ENCODE measurements at places on chromosomes 1 and 21.
A peak's percentile ranks its signal among the peaks of the same experiment; 100 is the strongest.

DNA sequence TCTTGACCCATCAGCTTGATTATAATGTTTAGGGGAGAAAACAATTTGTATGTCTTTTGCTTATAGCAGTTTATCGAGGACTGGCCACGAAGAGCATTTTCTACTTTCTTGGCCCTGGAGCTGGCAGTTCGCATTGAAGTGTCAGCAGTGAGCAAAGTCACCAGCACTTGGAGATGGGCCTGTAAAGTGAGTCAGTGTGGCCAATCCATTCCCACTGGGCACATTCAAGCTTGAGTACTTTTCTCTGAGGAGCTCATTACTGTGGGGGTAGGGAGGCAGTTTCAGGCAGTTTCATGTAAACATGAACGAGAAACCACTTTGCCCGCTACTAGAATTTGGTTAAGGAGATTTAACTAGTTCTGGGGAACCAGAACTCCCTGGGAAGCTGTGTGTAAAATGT, 164.8 kb downstream of the PRDM2 start:
- DNase-seq = no peak

DNA sequence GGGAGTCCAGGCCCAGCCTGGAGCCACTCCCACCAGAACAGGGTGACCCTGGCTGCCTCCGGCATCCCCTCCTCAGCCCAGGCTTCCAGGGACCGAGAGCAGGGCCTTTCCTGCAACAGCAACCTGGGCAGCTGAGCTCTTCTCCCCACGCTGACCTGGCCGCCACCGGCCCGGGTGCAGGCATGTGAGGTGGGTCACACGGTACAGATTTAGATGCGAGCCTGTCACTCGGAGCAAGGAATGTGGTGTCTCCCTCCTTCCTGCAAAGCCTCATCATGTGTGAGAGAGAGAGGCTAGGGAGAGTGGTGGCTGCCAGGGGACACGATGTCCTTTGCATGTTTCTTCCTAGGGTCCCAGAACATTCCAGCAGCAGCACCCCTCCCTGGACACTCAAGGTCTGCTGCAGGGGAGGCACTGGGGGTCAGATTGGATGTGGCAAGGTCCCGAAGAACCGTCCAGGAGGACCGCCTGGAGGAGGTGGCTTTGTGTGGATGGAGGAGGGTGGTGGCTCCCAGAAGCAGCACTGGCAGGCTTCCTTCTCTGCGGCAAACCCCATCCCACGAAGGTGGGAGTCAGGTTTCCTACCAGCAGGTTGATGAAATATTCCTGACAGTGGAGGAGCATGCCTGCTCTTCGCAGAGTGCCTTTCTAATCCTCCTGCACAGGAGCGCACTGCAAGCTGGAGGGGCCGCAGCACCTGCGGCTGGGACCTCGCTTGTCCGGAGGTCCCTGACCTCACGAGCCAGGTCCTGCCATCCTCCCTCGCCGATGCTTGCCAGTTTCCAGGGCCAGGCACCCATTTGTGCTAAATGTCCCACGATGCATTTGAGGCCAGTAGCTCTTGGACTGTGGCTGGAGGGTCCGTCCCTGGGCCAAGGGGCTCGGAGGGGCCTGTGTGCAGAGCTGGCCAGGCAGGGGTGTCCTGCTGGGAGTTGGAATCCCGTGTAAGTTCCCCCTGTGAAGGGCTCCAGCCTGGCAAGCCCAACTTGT, 68.4 kb downstream of the PRDM16 start:
- DNase-seq = no peak

DNA sequence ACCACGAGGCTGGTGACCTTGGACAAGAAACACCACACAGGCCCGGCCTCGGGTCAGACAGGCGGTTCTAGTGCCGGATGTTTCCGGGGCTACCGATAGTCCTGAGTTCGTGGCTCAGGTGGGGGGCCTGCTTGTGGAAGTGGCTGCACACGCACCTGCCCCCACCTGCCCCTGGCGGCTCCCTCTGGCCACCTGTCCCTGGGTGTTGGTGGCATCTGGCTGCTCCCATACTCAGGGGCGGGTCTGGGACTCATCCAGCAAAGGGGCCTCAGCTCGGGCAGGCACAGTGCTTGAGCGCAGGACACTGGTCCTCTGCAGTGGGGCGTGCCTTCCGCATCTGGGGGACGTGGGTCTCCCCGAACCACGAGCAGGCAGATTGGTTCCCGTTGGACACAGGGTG, 33.6 kb downstream of the TP73 start:
- DNase-seq = no peak

GRCh38 chr1:234253732-234254131, 119.5 kb upstream of the COA6 start:
- no peak for DNase-seq

- no peak for DNase-seq
Observed at GRCh38 chr1:1678581-1679380, 13.8 kb downstream of the SLC35E2B start.

DNA sequence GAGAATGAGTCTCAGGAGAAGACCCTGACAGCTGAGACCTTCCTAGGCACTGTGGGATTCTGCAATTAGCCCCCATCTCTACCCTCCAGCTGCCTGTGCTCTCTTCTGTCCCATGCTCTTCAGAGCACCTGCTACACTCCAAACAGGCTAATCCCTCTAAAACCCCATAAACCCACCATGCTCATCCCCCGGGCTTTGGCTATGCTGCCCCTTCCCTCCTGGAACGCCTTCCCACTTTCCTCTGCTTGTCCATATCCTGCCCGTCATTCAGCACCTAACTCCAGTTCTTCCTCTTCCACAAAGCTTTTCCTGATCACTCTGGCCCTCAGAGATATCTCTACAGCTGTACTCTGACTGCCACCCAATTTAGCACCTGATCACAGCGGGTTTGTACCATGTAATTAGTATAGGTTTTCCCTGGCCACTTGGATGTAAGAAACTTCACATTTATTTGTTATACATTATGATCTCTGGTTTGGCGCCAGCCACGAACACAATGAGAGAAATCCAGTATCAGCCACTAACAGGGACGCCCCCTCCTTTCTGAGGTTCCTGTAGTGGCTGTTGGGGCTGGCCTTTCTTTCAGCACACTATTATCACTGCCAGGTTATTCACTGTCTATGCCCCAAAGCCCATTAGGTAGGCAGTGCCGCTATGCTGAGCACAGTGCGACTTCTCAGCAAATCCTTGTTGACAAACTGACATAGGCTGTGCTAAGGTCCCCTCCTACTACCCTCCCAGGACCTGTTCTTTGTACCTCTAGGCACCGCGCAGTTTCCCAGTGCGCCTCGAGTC, 45.1 kb downstream of the CDC7 start:
- no peak for DNase-seq

DNA sequence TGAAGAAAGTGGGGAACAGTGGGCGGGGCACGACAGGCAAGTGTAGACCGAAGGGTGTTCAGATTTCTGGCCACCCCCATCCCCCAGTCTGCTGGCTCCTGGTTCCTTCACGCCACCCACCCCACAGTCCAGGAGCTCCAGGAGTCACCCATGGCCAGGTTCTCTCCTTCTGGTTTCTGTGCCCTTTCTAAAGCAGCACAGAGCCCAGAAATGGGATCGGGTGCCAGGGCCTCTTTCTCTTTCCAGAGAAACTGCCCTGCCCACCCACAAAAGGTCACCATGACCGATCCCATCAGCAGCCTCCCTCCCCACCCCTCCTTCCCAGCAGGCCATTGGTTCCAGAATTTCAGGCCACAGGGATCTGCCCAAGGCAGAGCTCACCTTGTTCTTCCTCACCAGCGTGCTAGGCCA, 3.2 kb upstream of the CELSR2 start:
- DNase-seq = no peak

- no peak for DNase-seq
Observed at GRCh38 chr1:26409191-26409807, 1.3 kb upstream of the LIN28A start.

- no peak for DNase-seq
Observed at GRCh38 chr1:42449256-42449655, 6.6 kb downstream of the ZMYND12 start.

GRCh38 chr1:26530895-26531598, 1.5 kb downstream of the RPS6KA1 start:
- DNase-seq = peak; percentile 73

DNA sequence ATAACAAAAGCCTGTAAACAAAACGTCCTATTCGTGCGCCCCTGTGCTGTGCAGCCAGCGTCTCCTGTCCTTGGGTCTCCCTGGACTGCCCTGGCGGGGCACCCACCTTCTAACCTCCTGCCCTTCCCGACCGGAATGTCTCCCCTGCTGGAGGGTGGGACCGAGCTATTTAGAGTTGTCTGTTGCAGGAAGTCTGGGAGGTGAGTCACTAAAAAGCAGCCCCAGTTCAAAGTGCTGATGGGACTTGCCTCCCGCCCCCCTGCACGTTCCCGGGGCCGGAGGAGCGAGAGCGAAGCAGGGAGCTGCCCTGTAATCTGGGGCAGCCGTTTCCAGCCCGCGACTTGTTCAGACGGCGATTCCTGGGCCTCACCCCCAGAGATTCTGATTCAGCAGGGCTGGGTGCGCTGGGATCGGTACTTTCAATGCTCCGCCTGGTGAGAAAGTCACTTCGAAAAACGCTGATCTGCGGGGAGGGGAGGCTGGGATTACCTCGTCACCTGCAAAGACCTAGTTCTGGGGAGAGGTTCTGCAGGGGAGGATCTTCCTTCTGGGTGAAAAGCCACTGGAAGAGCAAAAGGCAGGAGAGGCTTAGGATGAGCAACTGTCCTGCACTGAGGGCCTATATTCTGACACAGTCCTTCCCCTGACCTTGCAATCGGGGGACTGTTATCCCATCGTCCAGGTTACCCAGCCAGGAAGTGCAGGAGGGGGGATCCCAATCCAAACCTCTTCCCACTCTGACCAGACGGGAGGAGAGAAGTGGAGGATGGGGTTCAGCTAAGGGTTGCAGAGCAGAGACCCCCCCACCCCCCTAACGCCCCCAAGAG, 1.2 kb upstream of the DHRS3 start:
- DNase-seq = peak; percentile 84

GRCh38 chr1:207808911-207809555, 57.2 kb downstream of the CD46 start:
- DNase-seq = no peak

- no peak for DNase-seq
Observed at GRCh38 chr1:14010476-14010875, 310.5 kb downstream of the PRDM2 start.

- DNase-seq = no peak
Observed at GRCh38 chr1:228297822-228298221, 90.0 kb downstream of the OBSCN start.

DNA sequence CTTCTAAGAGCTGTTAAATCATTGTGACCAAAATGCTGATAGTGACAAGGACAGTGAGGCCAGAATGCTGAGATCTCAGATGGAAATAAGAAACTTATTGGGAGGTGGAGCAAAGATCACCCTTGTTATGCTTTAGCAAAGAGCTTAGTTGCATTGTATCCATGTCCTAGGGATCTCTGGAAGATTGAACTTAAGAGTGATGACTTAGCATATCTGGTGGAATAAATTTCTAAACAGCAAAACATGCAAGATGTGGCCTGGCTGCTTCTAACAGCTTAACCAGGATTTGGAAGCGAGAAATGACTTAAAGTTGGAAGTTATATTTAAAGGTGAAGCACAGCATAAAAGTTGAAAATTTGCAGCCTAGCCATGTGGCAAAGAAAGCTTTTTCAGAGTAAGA, 7.7 kb downstream of the NTMT2 start:
- no peak for DNase-seq

- DNase-seq = no peak
Observed at GRCh38 chr1:31356427-31356826, 16.4 kb downstream of the FABP3 start.

DNA sequence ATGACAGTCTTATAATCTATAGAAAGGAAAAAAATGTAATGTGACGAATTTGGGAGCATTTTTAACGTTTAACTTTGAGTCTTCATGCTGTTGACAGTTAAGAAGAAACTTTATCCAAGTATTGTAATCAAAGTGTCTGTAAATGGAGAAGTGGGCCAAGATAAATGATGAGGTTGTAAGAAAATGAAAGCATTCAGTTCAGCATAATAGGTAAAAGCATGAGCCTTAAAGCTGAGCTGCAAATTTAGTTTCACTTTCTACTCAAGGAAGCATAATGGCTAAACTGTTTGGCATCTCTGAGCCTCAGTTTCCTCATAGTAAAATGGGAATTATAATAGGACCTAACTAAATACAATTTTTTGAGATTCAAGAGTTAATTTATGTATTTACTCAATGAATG, 1554.8 kb downstream of the KCNT2 start:
- no peak for DNase-seq

- DNase-seq = no peak
Observed at GRCh38 chr1:204414016-204414415, 2.4 kb upstream of the PPP1R15B start.

DNA sequence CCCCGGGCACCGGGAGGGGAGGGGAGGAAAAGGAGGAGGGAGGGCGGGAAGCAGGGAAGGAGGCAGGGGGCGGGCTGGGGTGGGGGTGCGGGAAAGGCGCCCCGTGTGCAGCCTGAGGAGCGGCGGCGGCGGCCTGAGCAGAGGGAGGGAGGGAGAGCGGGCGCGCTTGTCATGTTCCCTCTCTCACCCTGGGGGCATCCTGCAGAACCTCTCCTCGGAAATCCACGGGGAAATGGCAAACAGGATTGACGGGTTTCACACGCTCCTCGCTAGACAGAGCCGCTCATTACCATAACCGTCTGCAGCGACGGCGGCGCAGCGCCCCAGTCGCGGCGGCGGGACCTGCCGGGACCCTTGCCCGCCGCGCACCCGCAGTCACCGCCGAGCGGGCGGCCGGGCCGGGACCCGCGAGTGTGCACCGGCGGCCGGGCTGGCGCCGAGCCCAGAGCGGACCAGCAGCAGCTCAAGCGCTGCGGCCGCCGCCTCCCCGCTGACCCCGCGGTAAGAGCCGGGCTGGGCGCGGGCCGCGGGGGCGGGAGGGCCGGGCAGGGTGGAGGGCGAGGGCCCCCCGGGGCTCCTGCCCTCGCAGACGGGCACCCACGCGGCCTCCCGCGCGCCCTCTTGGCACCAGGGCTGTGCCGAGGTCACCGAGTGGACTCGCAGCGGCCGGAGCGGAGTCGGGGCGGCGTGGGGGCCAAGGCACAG, at the start of gene SERTAD4:
Gene SERTAD4 (plus strand): TSS at position 286 of the 705 bp plus-strand sequence. CDS start 5,165 bp downstream, outside the sequence.
- no peak for DNase-seq

Data from HuH-7.5 (cell line).